ENCODE measurements at places on chromosomes 3 and 15.
A peak's percentile ranks its signal among the peaks of the same experiment; 100 is the strongest.

- DNase-seq, result no peak
Measured at GRCh38 chr3:150765949-150766720, 3.2 kb upstream of the SIAH2 start.

GRCh38 chr3:94106268-94106667 is 43.4 kb downstream of the NSUN3 start:
- no peak for DNase-seq

DNA sequence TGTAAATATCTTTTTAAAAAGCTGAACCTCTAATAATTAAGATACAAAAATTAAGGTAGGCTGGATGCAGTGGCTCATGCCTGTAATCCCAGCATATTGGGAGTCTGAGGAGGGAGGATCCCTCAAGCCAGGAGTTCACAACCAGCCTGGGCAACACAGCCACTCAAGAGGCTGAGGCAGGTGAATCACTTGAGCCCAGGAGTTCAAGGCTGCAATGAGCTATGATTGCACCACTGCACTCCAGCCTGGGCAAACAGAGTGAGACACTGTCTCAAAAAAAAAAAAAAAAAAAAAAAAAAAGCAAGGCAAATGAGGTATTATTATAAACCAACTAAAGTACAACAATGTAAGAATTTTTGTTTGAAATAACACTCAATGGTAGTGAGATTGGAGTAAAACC is 47.6 kb downstream of the EFHB start:
- no peak for DNase-seq

- DNase-seq, result no peak
Measured at GRCh38 chr15:40789999-40790398, 16.9 kb upstream of the ZFYVE19 start.

- no peak for DNase-seq
Measured at GRCh38 chr3:113601240-113601639, 68.9 kb downstream of the SIDT1 start.

DNA sequence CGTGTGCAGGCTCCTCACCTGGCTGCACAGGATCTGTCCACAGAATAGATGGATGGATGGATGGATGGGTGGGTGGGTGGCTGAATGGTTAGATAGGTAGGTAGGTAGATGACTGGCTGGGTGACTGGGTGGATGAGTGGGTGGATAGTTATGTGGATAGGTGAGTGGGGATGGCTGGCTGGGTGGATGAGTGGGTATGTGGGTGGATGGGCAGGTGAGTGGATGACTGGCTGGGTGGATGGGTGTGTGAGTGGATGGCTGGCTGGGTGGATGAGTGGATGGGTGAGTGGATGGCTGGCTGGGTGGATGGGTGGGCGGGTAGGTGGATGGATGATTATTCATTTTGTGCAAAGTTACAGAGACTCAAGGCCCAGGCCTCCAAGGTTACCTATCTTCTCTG is 172.9 kb upstream of the CTDSPL start:
- no peak for DNase-seq

- DNase-seq, result no peak
Measured at GRCh38 chr15:45442507-45443135, 64.3 kb upstream of the GATM start.

GRCh38 chr15:42595626-42596240 is 20.3 kb downstream of the STARD9 start:
- no peak for DNase-seq

DNA sequence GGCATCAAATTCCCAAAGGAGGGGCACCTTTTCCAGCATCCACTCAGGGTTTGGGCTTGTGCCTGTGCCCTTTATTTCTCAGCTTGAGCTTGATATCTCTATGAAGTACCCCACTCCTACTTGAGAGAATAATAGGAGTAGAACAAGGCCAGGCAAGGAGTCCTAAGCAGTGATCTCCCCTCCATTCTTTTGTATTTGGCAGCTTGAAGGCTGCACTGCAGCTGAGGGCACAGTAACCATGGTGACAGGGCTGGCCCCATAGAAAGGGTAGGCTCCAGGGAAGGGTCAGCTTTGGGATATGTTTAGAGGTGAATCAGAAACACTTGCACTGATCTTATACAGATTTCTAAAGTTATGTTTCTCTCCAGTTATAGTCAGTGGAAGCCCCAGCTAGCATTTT is 145.4 kb upstream of the SLC24A5 start:
- DNase-seq, result no peak

DNA sequence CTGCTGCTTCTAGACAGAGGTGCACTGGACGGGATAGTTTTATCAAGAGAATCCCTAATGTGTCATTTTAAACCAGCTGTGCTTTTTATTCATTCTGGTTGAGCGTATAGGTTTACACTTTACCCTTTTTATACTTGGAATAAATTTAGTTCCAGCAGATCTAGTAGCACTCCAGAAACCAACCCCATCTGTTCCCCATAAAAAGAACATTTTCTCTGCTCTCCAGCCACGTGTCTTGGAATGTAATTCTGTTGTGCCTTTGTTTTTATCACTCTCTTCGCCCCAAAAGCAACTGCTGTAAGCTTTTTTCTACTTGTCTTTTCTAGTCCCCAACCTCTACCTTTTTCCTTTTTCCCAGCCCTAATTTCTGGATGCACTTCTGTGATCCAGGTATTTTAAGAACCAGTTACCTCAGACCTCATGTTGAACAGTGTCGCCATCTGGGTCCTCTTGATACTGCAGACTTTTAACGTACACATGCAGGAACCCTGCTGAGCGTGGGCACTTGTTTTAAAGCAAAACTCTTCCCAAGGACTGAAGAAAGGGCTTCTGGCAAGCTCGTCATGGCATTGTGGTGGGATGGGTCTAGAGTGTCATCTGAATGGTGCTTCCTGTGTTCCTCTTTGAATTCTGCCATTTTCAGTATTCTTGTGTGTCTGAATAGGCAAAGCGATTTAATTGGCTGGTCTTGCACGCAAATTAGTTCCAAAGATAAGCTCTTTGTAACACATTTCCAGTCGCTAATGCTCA is 5.7 kb upstream of the EXOG start:
- DNase-seq, result no peak

DNA sequence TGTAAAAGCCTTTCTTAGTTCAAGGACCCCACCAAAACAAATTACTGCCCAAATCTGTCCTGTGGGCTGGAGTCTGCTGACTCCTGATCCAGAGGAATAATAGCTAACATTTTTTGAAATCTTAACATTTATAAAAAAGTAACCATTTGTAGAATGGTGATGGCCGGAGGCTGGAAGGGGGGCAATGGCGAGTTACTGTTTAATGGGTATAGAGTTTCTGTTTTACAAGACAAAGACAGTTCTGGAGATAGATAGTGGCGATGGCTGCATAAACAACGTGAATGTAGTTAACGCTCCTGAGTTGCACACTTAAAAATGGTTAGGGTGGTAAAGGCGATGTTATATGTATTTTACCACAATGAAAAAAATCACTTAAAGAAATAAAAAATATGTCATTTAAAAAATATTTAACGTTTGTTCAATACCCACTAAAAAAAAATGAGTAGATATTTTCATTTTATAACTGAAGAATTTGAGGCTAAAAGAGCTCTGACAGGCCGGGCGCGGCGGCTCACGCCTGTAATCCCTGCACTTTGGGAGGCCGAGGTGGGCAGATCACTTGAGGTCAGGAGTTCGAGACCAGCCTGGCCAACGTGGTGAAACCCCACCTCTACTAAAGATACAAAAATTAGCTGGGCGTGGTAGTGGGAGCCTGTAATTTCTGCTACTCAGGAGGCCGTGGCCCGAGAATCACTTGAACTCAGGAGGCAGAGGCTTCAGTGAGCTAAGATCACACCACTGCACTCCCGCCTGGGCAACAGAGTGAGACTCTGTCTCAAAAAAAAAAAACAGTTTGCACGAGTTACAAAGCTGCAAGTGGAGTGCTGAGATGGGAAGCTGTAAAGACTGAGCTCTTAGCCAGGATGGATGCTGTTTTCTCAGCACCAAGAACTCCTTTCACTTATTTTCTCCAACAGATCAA is 37.6 kb downstream of the IGF2BP2 start:
- no peak for DNase-seq

- no peak for DNase-seq
Measured at GRCh38 chr3:89245612-89246011, 138.2 kb downstream of the EPHA3 start.

DNA sequence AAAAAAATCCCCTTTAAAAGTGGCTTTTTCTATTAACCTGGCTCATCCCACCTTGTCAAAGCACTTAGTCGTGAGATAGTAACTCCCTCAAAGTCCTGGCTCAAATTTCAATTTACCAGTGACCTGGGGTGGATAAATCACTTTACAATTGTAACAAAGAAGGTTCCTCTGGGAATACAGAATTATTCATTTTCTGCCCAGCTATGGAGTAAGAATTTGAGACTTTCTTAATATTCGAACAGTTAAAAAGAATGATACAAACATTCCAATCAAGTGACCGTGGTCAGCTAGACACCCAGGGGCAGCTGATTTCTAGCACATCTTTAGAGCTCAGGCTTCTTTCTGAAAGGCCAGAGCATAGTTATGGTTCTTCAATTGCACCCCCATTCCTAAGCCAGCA is 291.0 kb upstream of the TGFBR2 start:
- DNase-seq, result no peak

DNA sequence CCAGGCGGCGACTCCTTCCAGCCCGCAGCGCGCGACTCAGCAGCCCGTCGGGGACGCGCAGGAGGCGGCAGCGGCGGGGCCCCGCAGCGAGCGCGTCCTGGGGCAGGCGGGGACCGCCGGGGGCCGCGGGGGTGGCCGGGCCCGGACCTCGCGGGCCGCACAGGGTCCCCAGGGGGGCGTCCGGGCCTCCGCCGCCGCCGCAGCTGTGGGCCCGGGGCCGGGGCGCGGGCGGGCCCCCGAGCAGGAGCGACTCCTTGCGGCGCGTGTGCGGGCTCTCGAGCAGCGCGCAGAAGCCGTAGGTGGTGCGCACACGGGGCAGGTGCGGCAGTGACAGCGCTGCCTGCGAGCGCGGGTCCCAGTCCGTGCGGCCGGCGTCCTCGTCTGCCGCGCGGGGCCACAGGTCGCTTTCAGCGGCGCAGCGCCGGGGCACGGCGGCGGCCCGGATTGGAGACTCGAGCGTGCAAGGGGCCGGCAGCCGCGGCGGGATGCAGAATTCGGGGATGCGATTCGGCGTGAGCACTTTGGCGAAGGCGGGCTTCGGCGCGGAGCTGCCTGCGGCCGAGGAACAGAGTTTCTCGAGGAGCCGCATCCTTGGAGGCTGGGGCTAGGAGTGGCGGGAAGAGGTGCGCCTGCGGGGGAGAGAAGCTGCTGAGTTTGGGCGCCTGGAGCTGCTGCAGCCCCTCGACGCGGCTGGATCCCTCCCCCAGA is 535 bp downstream of the C2CD4B start:
- no peak for DNase-seq

DNA sequence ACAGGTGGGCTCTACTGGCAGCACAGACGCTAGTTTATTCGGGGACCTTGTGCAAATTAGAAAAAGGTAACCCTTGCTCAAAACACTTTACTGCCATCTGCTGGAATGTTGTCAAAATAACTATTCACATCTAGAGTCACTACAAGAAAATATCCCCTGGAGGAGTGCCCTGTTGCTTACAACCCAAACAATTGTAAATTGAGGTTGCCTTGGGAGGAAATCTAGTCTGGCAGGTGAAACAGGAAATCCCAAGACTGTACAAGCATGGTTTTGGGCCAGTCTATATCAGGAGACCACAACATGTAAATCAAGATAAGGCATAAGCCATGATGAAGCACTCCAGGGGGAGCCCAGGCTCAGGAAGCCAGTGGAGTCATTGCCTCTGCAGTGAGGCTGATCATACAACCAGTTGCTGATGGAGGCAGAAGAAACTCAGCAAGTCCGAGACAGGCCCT is 136.8 kb upstream of the ACP3 start:
- DNase-seq, result peak; percentile 41

DNA sequence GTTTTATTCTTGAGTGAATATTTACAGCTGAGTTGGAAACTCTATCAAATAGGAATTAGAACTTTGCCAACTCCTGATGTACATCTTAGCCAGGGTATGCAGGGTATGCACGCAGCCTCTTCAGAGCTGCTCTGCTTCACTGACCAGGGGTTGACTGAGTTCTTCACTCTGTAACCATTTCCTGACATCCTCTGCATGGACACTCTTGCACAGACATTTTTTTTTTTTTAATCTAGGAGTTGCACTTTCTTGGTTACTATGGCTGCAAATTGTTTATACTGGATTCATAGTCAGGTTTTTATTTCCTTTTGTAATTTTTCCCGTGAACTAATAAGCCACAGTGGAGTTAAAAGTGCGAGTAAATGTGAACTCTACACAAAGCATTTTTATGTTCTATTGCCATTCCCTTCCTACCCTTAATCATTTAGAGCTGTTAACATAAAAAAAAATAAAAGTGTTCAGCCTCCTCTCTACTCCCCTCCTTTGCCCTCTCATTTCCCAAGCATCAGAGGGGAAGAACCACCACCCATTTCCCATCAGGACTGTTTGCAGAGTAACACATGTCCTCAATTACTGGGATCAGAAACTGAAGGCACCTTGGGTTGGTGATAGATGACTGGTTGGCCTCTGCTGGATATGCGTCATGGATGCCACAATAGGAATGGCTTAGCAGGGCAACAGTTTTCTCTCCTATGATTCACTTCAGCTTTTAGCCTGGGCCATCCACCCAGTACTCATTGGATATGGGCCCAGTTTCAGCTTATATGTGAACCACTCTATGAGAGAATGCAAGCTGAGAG is 54.0 kb downstream of the DUT start:
- DNase-seq, result no peak

DNA sequence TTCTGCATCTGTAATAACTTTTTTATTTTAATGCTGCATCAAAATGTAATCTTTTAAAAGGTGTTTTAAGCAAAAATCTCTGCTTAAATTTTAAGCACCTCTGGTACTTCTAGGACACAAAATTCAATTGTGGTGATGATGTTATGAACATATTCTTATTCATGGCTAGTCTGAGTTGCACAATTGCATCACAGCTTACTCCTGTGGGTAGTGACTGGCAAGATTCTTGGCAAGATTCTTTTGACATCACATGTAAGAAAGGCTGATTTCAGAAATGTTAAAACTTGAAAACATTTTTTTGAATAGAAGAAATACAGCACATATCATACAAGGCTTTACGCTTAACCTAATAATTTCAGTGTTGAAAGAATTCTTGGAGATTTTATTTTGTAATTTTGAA is 35.7 kb downstream of the IQCH start:
- no peak for DNase-seq

GRCh38 chr3:28316226-28316625 is 32.3 kb upstream of the ZCWPW2 start:
- DNase-seq, result no peak

DNA sequence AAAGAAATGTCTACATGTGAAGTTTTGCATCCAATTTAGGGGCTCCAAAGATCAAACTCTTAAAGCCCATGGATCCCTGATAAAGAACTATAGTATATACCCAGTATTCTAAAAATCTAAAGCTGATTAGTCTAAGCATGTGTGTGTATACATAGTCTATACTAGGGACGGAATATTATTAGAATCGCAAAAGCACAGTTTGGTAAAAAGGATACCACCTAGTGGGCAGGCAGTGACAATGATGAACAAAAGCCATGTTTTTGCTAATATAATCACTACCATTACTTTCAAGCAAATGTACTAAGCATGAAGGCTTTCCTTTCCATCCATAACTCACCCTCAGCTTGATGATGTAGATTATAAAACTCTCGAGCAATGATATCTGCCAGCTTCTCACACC is 16.5 kb downstream of the POLQ start:
- DNase-seq, result no peak
